Fibroblast of pulmonary artery (primary cell): ENCODE measurements at places on chromosomes 5 and 9.

- DNase-seq = no peak
Observed at GRCh38 chr5:142984525-142984924, 214.3 kb downstream of the ARHGAP26 start.

DNA sequence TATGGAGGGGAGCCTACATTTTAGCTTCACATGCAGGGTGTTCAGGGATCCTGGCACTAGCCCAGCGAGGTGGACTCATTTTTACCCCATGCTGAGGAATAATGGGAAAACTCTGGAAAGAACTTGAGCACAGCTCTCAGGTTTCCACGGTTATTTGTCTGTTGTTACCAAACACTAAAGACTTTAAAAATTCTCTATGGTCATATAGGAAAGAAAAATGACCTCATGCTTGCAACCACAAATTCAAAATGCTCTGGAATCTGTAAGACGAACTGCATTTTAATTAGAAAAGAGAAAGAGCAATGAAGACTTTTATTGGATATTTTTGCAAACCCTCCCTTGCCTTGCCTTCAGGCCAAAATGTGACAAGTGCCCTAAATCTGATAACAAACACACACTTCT is 606.9 kb downstream of the EBF1 start:
- DNase-seq = no peak

GRCh38 chr9:15529566-15530324 is 19.0 kb upstream of the PSIP1 start:
- DNase-seq = no peak

- DNase-seq = peak; percentile 33
Observed at GRCh38 chr5:5629607-5629978, 207.1 kb downstream of the ICE1 start.

GRCh38 chr9:126668058-126668457 is 54.3 kb downstream of the LMX1B start:
- no peak for DNase-seq

DNA sequence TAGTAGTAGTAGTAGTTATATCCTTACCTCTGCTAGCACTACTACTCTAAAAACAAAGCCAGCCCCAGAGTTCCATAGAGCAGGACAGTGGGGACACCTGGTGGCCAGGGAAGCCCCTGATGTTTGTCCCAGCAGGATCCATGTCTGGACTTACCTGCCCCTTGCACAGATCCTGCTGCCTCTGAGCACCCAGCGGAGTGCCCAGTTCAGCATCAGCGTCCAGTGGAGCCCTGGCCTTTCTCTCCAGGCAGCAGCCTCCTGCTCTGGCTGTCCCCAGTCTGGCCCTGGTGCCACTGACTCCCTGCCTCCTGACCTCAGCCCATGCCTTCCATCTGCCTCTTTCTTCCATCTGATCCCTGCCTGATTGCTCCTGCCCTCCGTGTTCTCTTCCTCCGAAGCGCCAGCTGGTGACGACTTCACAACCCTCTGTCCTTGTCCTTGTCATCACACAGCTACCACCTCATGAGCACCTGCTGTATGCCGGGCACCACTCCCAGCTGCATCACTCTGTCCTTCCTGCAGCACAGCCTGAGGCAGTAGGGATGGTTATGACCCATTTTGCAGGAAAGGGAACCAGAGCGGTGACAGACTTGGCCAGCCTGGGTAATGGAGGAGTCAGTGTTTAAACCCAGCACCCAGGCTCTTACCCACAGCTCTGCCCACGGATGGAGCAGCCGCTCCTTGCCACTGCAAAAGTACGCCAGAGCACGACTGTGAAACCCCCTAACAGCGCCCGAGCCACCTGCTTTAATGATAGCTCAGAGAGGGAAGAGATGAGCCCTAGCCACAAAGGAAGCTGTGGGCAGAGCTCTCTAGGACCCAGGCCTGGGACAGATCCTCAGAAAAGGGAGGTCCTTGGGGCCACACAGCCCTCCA is 11.5 kb downstream of the SARDH start:
- DNase-seq = peak; percentile 75

DNA sequence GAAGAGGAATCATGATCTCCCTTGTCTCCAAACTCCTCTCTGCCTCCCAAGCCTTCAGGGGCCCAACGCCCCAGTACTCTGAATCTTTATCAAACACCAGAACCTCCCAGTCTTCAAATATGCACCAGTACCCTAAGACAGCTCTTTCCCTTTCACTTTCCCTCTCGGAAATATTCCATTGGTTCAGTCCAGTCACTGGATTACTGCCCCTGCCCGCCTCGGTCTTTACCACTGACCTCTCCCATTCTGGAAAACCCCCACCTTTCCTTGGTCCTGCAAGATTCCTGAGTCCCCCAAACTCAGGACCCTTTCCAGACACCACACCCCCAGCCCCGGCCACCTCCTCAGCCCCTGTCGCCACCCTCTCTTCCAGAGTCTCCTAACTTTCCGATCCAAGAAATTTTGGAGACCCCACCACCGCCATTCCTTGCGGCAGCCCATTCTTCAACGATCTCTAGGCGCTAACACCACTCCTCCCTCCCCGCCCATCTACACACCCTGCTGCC is 674 bp downstream of the C5orf15 start:
- peak; percentile 33 for DNase-seq

- no peak for DNase-seq
Observed at GRCh38 chr9:136628268-136628667, 34.4 kb upstream of the EGFL7 start.

DNA sequence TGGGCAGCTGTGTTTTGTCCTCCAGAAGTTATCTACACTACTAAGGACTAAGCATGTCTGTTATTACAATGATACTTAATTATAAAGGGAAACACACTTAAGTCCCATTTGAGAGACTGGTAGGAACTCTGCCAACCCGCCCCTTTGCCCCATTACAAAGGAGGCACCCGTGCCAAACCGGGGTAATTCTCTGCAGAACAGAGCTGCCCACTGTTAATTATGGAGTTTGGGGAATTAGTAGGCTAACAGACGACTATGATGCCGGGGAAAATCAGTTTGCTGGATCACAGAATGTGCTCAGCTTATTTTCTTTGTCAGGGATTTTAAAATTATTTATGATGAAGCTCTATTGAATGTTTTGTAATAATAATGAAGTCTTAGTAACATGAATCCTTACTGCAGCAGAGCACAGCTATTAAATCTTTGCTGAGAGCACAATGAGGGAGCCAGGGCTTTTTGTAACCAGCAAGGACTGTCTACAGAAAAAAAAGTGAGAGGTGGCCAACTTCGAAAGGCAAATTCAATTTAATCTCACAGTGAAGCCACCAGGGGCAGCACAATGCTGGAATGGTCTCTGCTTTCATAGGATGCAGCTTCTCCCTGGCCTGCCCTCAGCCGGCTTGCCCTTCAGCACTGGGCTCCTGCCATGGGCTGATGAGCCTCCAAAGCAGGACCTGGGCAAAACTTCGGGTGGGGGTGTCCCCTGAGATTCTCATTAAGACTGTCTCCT is 134.5 kb downstream of the GNAQ start:
- DNase-seq = peak; percentile 40

DNA sequence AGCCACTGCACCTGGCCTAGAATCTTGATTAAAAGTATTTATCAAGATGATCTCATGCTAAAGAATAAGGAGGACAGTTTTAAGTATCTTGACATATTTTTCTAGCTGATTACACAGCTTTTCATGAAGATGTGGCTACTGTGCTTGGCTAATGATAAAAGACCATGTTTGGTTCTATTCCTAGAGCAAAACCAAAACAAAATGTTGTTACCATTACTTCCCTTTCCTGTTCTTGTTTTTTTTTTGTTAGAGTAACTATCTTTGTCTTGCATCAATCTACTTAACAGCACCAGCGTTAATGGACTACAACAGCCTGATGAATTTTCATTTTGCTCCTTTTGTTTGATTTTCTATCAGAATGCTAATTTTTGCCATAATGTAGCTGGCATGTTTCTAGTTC is 86.2 kb upstream of the DHFR start:
- DNase-seq = no peak

- DNase-seq = no peak
Observed at GRCh38 chr9:121599872-121600585, 51.4 kb upstream of the DAB2IP start.

- no peak for DNase-seq
Observed at GRCh38 chr5:39367711-39368110, 3.4 kb upstream of the C9 start.

GRCh38 chr5:138604176-138604785 is 29.1 kb upstream of the HSPA9 start:
- DNase-seq = no peak

DNA sequence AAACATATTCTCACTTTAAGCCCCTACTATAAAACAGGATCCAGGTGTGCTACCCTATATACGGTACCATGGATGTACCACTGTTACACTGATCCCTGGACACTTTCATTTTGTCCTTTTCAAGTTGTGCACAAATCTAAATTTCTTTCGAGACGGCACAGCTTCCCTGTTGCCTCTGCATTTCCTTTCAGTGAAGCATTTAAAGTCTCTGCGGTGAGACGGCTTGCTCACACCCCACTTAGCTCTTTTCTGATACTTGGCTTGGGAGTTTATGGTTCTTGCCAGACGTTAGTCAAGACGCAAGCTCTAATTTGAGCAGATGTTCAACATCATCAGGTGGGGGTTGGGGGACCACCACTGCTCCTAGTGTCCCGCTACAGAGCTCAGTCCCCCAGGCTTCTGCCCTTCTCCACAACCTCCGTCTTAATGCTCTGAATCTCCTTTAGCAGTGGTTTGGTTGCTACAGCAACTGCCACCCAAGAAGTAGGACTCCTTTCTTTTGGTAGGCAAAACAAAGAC is 15.8 kb downstream of the F2RL2 start:
- DNase-seq = peak; percentile 27

DNA sequence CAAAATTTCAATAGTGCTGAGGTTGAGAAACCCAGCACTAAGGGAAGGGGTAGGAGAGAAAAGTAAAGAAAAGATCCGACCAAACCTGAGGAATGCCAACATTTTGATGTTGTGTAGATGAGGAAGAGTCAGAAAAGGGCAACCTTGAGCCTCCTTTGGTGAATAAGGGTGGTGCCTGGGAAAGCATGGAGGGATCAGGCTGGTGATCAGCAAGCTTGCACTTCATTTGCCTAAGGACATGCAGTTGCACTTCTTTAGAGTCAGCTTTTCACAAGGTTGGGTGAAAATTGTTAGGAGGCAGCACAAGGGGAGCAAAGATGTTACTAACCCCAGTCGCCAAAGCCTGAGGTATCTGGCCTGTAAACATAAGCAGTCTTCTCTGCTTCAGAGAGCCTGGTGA is 20.4 kb downstream of the ATP6V0E1 start:
- no peak for DNase-seq

DNA sequence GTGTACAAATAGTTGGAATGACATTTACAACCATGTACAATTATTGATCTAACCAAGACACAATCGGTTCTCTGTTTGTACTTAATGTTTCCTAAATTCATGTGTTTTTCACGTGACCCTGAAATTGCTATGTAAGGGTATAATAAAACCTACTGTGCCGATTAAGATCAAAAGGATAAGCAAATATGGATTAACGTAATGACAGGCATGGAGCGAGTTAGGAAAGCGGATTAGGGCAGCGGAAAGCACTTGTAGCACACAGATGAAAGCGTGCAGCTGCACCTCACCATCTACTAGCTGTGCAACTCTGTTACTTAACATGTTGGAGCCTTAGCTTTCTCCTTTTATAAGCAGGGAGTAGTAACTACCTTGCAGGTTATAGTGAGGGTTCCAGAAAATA is 38.3 kb upstream of the ZFYVE16 start:
- DNase-seq = no peak

DNA sequence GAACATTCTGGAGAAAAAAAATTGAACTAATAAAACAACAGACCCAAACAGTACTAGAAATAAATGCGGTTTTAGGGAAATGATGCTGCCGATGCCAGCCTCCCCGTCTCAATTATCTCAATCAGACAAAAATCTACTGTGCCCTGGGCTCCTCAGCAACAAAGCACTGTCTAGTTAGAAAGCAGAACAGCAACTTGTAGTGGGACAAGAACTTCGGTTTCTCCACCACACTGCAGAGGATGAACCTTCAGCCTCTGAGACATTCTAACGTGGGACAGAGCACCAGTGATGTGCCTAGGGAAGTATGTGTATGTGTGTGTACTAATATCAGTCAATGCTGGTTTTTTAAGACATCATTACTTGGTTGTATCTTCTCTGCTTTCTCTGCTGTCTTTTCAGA is 11.1 kb upstream of the CAST start:
- no peak for DNase-seq

- no peak for DNase-seq
Observed at GRCh38 chr5:169670769-169671525, 33.9 kb downstream of the DOCK2 start.

GRCh38 chr5:127072861-127073846 is at the start of gene C5orf63:
Gene C5orf63 (minus strand): TSS chr5:127073502. CDS start chr5:127058995, 14,507 bp downstream.
- peak; percentile 29 for DNase-seq

GRCh38 chr9:109269839-109270238 is 51.0 kb downstream of the EPB41L4B start:
- DNase-seq = no peak
